Inflammatory macrophage treated with lipopolysaccharide for 1 hour (primary cell): ENCODE measurements at places on chromosomes 13 and 19.

- DNase-seq = peak; percentile 72
These were observed 24.9 kb upstream of the HNRNPA1L2 start for GRCh38 chr13:52617070-52618060.

DNA sequence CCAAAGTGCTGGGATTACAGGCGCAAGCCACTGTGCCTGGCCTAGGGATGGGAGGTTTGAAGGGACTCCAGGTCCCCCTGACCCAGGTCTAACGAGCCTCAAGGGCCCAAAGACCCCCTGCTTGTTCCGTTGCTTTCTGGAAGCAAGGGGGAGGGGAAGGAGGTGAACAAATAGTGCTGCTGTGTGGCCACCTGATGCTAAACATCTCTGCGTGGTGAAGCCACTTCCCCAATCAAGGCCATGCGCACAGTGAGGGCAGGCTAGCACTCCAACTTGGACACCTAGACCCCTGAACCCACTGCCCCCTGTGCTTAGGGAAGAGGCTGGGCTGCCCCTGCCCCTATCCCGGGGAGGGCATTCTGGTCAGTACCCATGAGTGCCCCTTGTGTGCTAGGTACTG lies 24.0 kb downstream of the CARM1 start:
- DNase-seq = no peak

DNA sequence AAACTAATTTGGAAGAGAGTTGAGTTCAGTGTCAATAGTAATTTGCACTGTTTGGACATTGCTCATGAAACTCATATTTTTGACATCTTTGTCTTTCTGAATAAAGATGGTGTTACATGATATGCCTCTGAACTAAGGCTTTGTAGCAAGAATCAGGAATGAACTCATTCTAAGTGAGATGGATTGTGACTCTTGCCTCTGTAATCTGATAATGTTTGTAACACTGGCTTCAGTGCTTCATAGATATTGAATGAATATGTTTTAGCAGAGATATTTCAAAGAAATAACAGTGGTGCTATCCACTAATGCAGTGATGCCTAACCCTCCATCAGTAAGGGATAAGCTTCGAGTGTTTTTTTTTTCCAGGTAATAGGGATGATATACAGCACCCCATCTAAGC lies 32.9 kb downstream of the TEX26 start:
- DNase-seq = no peak

DNA sequence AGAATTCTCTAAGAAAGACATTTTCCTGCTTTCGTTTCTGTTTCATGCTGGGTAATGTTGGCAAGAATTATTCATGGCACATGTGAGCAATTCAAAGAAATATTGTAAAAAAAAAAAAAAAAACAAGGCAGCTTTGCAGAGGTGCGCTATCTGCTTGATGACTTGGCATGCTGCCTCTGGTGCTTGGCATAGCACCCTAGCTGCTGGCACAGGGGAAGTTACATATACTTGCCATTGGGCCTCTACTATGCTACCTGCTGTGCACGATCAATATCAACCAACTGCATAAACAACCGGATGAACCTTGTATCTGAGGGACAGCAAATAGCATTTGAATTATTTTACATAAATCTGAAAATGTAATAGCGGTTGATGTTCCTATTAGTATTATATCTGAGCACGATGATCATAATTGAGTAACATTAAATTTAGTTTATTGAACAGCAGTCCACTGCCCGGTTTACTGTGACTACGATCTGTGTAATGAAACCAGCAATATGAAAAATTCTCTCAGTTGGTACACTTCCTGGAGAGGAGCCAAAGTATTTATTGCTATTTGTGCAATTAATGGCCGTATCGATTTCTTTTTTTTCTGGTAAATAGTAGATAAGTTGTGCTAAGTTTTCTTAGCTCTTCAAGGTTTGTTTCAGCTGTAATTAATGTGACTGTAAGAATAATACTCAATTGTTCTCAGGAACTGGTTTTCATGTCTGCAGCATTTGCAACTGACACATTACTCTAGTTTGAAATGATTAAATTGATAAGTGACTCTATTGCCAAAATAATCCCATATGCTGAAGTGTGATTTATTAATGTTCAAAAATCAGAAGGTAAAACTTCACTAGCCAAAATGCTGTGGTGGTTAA lies 717.3 kb downstream of the DACH1 start:
- DNase-seq = no peak

- DNase-seq = no peak
These were observed 12.6 kb downstream of the ZSCAN5A start for GRCh38 chr19:56301886-56302620.

DNA sequence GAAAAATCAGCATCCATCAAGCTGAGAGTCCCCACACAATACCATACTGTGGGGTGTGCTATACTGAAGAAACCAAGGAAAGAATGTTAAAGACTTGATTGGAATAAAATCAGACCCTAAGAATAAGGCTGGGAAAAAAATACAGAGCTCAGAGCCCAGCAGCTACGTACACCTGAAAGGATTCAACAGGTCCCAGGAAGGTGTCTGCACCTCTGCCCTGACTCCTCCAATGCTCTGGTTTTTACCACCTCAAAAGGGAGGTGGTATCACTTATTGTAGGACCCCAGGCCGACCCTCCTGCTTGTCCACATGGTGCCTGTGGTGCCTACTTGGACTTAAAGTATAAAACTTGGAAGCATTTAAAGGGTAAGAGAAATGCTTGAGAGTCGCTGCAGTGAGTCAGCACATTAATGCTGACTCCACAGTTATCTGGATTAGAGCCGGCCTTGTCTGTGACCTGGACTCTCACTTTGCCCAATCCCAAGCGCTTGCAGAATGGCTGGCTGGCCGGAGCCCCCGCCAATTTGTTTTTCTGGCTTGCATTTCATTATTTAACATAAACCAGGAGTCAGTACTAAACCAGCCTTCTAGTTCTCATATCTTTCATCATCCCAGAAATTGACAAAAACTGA lies 110.1 kb downstream of the FGF14 start:
- no peak for DNase-seq

- DNase-seq = no peak
These were observed 29.7 kb downstream of the EFNB2 start for GRCh38 chr13:106505732-106506131.

- no peak for DNase-seq
These were observed 6.4 kb downstream of the KLF2 start for GRCh38 chr19:16330806-16331690.

GRCh38 chr19:16106121-16106520 lies 5.6 kb upstream of the RAB8A start:
- peak; percentile 91 for DNase-seq

- DNase-seq = no peak
These were observed 5.1 kb downstream of the SLC7A9 start for GRCh38 chr19:32864318-32865007.

DNA sequence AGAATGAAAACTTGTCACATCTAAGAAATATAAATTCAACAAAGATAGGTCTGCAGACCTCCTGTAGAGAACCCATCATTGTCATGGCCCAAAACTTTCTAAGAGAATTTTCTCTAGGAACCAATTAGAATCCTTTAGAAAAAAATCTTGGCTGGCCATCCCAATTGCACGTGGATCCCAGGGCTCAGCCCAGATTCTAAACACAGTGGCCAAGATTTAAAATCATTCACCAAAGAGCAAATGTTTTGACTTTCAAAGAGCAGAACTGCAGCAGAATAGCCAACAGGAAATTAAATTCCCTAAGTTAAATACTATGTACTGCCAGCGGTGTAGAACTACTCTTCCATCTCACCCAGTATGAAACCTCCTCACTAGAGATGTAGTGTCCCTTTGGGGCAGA lies 21.3 kb downstream of the IPO5 start:
- DNase-seq = no peak

GRCh38 chr19:2827840-2828489 lies 8.3 kb downstream of the ZNF554 start:
- DNase-seq = no peak

- DNase-seq = no peak
These were observed 3.1 kb upstream of the TNFAIP8L1 start for GRCh38 chr19:4636151-4636717.

GRCh38 chr19:40130013-40130412 lies 39.3 kb upstream of the ZNF780A start:
- DNase-seq = no peak

DNA sequence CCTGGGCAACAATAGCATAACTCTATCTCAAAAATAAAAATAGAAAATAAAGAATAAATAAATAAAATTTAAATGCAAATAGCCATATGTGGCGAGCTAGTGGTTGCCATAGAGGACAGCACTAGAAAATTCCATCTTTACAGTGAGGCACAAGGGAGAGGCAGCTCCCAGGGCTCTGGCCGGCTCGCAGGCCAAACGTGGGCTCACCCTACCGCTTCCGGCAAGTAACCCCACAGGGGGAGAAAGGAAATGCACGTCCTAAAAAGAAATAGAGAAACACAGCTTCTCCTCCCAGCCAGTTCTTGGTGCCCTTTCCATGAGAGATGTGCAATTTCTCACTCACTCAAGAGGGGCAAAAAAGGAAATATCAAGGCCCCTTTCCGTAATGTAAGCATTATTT lies 12.4 kb upstream of the GRWD1 start:
- DNase-seq = no peak

DNA sequence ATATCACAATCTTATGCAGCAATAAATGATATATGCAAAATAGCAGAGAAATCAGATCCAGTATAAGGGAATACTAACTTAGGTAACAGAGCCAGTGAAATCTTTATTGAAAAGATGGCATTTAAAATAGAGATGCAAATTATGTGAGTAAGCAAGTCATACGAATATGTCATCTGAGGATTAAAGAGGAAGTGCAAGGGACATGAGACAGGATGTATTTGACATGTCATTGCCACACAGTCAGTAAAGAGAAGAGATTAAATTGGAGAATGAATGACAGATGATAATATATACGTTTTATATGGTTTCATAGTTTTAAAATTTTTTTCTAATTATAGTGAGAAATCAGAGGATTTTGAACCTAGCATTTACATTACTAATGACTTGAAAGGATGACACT lies 426.4 kb downstream of the SLITRK5 start:
- peak; percentile 24 for DNase-seq

DNA sequence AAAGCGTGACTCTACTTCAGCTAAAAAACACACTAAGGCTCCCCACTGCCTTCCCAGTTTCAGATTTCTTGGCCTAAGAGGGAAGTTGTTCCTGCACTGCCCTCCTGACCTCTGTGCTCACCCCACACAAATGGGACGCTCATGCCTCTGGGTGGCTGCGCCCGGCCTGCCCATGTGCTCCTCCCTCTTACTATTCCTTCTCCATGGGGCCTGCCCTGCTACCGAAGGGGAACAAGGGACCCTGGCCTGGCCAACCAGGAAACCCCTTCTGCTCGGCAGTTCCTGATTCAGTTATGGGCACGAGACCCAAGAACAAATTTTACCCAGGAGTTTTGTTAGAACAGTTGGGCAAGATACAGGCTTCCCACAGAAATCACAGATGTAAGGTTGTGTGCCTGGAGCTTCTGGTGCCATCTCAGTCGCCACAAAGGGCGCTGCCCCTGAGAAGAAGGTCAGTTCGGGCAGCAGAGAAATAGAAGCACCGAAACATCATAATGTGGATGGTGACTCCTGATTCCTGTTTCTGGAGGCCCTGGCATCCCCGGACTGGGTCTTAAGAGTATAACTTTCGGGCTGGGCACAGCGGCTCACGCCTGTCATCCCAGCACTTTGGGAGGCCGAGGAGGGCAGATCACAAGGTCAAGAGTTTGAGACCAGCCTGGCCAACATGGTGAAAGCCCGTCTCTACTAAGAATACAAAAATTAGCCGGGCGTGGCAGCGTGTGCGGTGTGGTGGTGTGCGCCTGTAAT lies 5.4 kb upstream of the PLPP2 start:
- peak; percentile 93 for DNase-seq

- no peak for DNase-seq
These were observed 6.3 kb upstream of the CDK8 start for GRCh38 chr13:26247608-26248007.

DNA sequence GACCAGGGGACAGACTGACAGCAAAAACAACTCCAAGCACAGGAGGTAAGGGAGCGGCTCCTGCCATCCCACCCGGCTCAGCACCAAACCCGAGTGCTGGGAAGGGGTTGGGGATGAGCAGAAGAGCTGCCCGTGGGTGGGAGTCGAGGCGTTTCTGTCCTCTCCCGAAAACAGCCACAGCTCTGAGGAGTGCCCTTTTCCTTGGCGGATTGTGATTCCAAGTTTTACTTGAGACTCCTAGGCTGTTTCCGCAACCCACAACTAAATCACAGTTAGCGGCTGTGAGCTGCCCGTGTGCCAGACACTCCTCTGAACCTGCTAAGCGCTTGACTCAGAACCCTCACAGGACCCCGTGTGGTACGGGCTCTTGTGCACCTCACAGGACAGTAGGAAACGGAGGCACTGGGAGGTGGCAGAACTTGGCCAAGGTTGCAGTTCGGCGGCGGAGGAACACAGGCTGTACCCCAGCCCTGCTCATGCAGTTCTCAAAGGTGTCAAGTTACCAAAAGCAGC lies 21.4 kb downstream of the CFAP97D2 start:
- DNase-seq = no peak

- DNase-seq = peak; percentile 11
These were observed 113.2 kb downstream of the TM9SF2 start for GRCh38 chr13:99614465-99614885.

- no peak for DNase-seq
These were observed 36.9 kb upstream of the TUBGCP3 start for GRCh38 chr13:112624602-112625430.

DNA sequence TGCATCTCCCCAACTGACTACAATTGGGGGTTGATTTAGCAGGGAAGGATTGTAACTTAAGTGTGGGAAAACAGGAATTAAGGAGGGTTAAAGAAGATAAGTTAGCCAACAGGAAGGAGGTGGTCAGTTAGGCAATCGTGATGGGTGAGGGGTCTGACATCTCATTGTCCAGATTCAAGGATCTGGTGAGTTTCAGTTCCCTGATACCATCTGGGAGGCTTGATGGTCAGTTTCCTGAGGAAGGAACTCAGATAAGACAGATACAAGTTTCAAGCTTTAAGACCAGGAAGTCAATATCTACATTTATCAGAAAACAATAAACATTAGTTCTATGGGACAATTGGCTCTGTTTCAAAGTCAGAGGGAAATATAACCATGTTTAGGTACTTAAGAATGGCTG lies 601.8 kb downstream of the SLITRK6 start:
- no peak for DNase-seq

DNA sequence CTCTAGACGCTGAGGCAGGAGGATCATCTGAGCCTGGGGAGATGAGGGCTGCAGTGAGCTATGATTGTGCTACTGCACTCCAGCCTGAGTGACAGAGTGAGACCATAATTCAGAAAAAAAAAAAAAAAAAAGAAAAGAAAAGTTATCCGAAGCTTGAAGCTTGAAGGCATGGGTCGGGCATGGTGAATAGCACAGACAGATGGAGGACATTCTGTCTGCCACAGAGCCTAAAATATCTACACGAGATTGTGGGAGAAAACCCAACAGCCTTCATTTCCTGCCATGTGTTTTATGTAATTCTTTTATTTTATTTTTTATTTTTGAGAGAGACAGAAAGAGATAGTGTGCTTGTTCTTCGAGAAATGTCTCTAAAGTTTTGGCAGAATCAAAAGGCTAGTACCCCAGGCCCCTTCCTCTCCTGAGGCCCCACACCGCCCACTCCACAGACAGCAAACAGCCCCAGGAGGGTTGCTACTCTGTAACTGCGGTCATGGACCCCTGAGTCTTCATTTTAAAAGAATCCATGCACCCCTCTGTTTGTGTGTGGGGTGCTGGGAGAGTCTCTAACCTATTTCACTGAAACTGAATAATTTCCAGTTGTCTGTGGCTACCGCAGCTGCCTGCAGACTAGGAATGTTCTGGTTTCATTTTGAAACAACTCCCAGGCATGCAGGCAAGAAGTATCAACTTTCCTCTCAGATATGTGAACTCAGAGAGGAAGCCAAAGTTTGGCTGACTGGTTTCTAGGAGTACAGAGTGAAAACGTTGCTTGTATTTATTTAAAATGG lies 38.4 kb upstream of the RCBTB2 start:
- DNase-seq = peak; percentile 33
